AG10803 (cell line): ENCODE measurements at places on chromosomes 1 and 21.
A peak's percentile ranks its signal among the peaks of the same experiment; 100 is the strongest.

- DNase-seq, result no peak
Observed at GRCh38 chr1:80657044-80657643, 1143.6 kb upstream of the ADGRL2 start.

DNA sequence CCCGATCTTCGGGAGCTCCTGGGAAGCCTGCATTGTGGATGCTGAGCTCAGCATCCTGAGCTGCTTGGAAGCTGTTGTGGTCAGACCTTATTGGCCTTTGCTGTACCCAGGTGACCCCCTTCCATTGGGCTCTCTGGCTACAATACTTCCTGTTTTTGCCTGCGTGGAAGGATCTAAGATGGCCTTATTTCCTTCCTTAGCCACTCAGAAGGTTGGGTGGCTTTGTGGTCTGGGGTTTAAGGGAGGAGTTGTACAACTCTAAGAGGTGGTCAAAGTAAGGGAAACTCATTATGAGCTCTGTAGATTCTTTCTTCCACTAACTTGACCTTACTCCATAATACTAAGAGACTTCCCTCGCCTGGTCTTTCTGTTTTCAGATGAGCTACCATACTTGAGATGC, 17.7 kb downstream of the PFKFB2 start:
- no peak for DNase-seq

GRCh38 chr21:15159382-15160020, 94.7 kb upstream of the NRIP1 start:
- DNase-seq, result no peak

- peak; percentile 1 for DNase-seq
Observed at GRCh38 chr1:195899762-195900352, 708.4 kb downstream of the KCNT2 start.

DNA sequence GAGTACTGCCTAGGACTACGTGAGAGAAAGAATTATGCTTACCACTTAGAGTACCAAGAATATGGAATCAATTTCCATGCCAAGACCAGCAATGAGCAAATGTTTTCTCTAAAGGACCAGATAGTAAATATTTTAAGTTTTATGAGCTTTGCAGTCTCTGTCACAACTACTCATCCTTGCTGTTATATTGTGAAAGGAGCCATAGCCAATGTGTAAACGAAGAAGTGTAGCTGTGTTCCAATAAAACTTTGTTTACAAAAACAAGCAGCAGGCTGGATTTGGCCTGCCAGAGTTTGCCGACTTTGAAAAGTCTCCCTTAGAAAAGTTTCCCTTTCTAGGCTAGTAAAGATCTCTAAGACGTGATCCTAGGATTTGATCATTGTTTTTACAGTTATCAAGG, 128.8 kb downstream of the PDE4B start:
- DNase-seq, result no peak

- DNase-seq, result no peak
Observed at GRCh38 chr1:225973158-225973557, 26.0 kb downstream of the SDE2 start.

DNA sequence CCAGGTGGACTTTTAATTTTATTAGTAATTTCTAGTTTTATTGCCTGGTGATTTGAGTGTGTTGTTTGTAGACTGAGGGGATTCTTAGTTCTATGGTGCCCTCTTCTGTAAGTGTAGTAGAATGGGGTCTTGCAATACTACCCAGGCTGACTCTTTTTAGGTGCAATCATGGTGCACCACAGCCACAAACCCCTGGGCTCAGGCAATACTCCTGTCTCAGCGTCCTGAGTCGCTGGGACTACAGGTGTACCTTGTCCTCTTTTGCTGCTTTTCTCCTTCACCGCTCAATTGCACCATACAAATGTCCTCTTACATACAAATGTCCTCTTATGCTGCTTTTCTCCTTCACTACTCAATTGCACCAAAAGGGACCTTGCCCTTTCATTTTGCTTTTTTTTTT, 43.1 kb downstream of the SCP2 start:
- DNase-seq, result peak; percentile 18

DNA sequence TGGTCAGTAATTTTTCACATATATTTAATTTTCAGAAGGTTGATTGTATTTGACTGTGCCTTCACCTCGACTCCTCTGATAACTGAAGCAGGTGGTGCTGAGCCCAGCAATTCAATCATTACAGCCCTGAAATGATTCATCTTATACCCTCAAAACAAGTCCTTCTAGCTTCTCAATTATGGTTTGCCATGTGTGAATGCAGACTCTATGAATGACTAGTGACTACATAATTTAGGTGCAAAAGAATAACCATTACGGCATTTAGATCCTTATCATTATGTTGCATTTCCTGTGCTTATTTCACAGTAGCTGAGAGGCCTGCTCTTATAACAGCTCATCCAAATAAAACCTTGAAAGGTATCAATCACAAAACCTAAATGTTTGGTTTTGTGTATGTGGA, 54.0 kb upstream of the COL11A1 start:
- DNase-seq, result no peak
